ENCODE measurements at places on chromosomes 7 and 10.

- DNase-seq, result no peak
Measured at GRCh38 chr7:7595451-7595850, 28.8 kb downstream of the MIOS start.

- no peak for DNase-seq
Measured at GRCh38 chr7:8035192-8035591, 66.6 kb downstream of the GLCCI1 start.

GRCh38 chr10:84340187-84340586 is 11.8 kb downstream of the CCSER2 start:
- DNase-seq, result no peak

- no peak for DNase-seq
Measured at GRCh38 chr10:47178537-47179290, 121.3 kb upstream of the GDF10 start.

DNA sequence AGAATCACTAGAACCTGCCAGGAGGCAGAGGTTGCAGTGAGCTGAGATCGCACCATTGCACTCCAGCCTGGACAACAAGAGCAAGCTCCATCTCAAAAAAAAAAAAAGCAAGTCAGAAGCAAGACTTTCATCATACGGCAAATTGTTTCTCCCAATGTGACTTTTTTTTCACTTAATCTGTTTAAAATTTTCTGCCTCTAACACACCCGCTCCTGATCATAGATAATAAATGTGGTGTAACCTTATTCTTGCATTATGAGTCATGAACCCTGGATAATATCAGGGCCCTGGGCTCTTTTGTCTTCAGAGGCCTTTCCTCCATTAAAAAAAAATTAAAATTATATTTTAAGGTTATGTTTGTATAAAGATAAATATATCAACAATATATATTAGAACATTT is 111.4 kb upstream of the JCAD start:
- no peak for DNase-seq

Data from stimulated activated CD8-positive, alpha-beta memory T cell treated with anti-CD3 and anti-CD28 coated beads, Interleukin-15, amount 100 ng/mL, for 48 hours (primary cell).